ENCODE measurements at places on chromosomes 12 and 14. TPM values are rescaled to one million over a fixed set of nuclear protein-coding genes. Genes with fewer than 3 reads are reported as not detected.

GPRC5D gene
- polyA plus RNA-seq, result 1.1 TPM

LRTM2 gene
- polyA plus RNA-seq, result 0.37 TPM

TTC9 gene
- polyA plus RNA-seq, result 3.2 TPM

RARG gene
- polyA plus RNA-seq, result 37.0 TPM

LMNTD1 gene
- polyA plus RNA-seq, result not detected

ZBTB42 gene
- 4.8 TPM for polyA plus RNA-seq

CARMIL3 gene
- 1.4 TPM for polyA plus RNA-seq

DNA sequence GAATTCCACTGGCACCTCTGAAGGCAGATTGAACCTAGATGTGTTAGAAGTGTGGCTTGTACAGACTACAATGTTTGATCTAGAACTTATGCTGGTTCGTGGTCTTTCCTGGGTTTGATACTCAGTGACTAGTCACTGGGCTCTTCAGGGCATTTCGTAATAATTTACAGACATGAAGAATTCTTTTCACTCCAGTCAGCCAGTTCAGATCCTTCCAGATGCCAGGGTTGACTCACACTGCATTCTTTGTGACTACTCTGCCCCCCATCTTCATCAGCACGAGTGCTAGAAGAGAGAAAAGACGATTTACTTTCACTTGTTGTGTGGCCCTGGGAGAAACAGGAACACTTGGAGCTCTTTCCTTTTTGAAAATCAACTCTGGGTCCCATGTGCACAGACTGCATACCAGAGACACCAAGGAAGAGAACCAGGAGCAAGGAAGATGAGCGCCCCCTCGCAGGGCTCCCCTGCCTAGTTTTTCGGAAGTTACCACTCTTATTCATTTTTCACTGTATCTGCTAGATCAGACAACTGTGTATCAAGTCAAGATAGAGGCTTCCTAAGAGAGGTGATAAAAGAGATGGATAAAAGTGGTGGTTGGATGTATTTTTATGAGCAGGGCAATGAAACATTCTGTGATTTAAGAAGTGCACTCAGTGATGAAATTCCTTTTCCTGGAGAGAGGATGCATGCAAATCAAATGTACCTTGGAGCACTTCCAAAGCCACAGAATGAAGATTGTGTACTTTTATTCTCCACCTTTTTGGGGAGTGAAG is 33.5 kb upstream of the EVL start:
- DNase-seq, result no peak

GRCh38 chr12:124633365-124634362 is 66.3 kb upstream of the NCOR2 start:
- no peak for DNase-seq

DNA sequence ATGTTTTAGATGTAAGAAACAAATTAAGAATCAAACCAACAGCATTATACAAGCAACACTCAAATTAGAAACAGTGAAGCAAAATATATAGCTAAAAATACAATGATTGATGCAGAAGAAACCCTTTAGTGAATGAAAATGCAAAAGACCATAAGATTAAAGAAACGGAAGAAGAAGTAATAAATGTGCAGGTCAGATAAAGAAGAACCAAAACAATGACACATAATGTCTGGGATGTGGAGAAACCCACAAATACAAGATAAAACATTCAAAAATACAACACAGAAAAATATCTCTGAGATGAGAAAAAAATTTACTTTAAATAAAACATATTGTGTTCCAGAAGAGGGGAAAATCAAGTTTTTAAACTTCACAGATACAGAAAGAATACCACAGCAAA is 73.4 kb upstream of the AVPR1A start:
- DNase-seq, result no peak

DNA sequence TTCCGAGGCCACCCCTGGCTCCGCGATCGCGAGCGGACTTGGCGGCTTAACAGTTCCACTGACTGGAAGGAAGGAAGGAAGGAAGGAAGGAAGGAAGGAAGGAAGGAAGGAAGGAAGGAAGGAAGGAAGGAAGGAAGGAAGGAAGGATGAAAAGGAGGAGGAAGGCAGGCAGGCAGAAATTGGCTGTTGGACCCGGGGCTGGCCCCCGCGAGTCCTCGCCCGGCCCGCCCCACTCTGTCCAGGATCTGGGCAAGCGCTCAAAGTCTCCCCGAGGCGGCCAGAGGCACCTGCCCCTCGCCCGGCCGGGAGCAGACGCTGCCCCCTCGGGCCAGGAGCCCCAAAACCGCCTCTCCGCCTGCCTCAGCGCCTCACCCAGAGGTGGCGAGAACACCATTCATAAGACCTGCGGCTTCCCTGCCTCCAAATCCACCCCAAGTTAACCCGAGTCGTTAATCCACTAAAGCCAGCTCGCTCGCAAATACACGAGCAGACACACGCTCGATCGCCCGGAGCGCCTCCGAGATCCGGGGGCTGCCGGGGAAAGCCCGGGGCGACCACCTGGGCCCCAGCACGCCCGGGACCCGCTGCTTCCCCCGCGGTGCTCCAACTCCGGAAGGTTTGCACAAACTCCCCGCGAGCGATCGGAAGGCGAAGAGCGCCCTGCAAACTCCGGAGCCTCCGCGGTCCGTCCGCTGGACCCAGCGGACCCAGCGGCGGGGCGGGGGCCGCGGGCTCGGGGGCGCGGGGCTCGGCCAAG is 844 bp downstream of the DPF3 start:
- DNase-seq, result no peak

- no peak for DNase-seq
These were observed 47.7 kb downstream of the ETV6 start for GRCh38 chr12:11697131-11697530.

DNA sequence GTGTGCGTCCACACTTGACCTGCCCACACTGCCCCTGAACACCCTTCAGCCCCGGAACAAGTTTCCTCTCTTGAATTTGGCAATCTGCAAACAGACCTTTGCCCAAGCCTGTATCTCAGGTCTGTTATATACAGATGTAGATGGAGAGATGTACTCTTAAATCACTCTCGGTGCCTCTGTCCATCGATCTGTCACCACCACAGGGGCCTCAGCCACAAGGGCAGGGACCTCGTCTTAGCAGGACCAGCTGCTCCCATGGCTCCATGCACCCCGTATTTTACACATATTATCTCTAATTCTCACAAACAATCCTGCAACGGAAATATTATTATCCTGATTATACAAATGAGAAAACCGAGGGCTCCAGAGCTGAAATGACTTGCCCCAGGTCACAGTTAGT is 313.4 kb downstream of the BCL11B start:
- DNase-seq, result no peak

GRCh38 chr12:128190614-128191013 is 76.4 kb upstream of the TMEM132C start:
- no peak for DNase-seq

DNA sequence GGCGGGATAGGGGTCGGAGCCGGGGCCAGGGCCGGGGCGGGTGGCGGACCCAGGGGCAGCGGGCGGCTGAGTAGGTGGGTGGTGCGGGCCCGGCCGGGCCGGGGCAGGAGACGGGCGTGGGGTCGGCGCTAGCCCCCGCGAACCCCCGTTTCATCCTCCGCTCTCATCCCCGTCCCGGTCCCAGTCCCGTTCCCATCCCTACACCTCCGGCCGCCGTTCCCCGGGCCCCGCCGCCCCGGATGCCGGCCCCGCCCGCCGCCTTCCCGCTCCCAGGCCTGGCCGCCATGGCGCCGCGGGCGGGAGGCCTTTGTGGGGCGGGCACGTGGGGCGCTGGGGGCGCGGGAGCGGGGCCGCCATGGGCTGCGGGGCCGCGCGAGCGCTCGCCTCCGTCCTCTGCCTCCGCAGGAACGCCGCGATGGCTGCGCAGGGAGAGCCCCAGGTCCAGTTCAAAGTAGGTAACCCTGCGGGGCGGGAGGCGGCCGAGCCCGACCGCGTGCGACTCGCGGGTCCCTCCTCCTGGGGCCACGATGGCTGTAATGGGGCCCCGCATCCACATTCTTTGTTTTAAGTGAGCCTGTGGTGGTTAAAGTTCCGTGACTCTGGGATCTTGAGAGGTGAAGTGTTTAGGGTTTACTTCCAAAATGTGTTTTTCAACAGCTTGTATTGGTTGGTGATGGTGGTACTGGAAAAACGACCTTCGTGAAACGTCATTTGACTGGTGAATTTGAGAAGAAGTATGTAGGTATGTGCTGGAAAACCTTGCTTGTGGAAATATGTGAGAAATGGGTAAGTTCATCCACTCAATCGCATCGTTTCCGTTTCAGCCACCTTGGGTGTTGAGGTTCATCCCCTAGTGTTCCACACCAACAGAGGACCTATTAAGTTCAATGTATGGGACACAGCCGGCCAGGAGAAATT is 572 bp downstream of the RAN start:
- DNase-seq, result no peak

- no peak for DNase-seq
These were observed 34.8 kb downstream of the HIGD1C start for GRCh38 chr12:50986966-50987737.

- DNase-seq, result no peak
These were observed 182.3 kb downstream of the ADGRD1 start for GRCh38 chr12:131135786-131136538.

DNA sequence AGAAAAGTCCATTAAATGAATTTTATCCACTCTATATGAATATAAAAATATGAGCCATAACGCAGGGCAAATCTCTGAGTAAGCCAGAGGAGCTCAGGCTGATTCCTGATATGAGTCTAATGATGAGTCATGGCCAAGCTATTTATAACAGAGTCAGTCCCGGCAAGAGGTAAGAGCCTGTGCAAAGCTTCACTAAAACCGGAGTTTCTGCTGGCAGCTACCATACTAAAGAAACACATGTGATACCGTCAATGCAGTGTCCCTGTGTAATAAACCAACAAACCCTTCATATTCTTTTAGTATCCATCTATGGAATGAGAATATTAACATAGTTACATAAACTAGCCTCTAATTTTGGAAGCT is 319.4 kb downstream of the KCNC2 start:
- DNase-seq, result no peak

Data from left renal cortex interstitium (tissue), 4 donors.